Muscle of arm (tissue), 14 donors: ENCODE measurements at places on chromosomes 7 and 10. TPM values are rescaled to one million over a fixed set of nuclear protein-coding genes. Genes with fewer than 3 reads are reported as not detected.

DNA sequence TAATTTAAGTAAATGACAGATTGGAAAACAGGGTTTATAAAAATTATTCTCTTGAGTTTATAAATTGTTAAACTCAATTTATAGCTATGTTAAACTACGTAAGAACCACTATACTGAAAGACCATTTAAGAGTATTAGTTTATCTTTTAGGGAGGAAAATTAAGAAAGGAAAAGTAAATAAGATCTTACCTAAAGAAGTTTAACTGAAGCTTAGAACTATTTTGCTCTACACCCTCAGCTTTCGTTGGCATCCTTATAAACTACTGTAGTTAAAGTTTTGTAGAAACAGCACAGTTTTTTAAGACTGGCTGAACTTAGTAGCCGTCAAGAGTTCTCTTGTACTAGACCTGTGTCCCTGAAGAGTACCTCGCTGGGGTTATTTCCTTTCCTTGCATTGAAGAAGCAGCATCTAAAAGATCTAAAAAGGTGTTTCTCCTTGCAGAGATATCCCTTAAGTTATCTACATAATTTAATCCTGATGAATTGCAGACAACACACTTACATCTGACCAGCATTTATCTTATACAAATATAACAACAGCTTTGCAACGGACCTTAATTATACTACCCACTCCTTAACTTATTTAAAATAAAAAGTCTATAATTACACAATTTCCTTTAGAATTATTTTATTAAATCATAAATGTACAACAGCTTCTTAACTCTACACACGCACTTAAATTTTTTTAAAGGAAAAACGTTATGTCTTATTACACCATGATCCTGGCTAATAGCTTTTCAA, 9.1 kb downstream of the HNRNPA2B1 start:
- DNase-seq: no peak

DNA sequence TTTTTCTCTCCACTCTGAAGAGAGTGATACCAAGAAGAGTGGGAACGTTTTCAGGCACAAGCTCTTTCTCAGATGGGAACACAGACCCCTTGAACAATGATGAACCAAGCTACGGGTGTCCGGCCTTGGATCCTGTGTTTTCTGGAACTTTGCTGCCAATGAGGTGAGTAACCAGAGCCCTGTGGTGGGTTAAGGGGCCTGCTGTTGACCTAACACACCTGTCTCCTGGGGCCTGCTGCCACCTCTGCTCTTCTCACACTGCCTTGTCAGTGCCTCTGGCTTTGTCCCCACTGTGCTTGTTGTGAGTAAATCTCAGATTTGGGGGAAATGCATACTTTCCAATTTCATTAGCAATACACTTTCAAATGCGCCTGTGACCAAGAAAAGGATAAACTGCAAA, 1.4 kb upstream of the PKD1L1 start:
- DNase-seq: no peak

- peak; percentile 90 for DNase-seq
Measured at GRCh38 chr7:5704534-5704922, 76.9 kb downstream of the RNF216 start.

GRCh38 chr10:53403688-53404087, 631.1 kb upstream of the MBL2 start:
- peak; percentile 25 for DNase-seq

DNA sequence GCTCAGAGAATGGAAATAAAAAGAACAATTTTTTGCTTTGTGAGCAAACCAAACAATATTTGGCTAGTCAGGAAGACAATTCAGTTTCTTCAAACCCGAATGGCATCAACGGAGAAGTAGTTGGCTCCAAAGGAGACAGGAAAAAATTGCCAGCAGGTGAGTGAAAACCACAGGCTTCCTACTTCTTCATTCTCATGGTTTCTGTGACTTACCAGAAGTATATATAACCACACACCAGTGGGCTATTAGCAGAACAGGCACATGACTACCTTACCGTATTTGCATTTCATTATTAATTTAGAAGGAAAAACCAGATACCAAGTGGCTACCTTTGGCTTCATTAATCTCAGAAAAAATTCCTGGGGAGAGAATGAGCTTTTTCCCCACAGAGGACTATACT, 8.8 kb downstream of the TDRD1 start:
- no peak for DNase-seq

DNA sequence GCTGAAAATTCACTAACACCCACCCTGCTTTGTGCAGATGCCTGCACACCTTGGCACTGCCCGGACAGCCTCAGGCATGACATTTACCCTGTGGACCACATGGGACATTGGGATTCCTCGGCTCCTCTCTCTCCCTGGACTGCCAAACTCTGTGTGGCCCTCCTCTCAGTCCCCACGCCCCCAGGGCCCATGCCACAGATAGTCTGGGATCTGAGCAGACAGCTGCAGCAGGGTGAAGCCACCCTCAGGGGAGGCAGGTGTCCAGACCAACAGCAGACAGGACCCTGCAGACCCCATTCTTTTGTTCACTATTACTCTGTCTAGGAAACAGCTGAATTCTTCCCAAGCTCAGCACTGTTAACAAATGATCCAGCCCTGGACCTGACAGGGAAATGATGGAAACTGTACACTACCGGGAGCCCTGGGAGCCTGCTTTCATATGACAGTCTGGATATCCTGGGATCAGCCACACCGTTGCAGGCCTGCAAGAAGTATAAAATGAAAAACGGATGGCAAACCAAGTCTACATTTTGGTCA, 83.4 kb downstream of the VOPP1 start:
- no peak for DNase-seq

DNA sequence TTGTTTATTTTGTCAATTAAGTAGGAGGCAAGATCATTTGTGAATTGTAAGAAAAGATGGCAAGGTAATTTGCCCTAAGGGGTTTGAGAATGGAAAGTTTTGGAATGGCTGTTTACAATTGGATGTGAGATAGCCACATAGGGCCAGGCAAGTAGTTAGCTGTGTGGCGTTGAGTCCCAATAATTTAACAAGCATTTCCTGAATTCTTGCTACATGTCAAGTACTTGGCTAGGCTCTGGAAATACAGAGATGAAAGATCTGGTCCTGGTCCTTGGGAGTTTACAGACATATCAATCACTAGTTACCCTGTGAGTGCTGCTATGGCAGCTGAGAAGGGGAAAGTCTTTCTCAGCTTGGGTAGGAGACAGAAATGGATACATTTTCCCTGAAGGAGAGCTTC, 401.6 kb downstream of the SUGCT start:
- DNase-seq: no peak

- no peak for DNase-seq
Measured at GRCh38 chr10:97851341-97852001, 1.8 kb downstream of the GOLGA7B start.

- DNase-seq: no peak
Measured at GRCh38 chr10:132632091-132632561, 94.5 kb downstream of the INPP5A start.

DNA sequence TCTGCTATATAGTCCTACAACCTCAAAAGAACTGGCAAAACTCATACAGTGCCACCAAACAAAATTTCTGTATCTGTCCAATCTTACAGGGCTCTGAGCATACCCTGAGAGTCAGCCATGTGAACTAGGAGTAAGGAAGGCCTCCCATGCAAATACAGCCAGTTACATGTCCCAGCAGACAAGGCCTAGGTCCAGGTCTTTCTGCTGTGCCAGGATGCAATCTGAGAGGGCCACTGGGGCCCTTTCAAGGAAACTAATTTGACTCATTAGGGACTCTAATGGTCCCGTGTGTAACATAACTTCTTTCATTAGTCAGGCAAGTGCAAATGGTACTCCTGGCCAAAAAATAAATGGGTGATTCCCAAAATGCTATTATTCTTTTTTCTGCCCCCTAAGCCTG, 17.9 kb upstream of the HIBADH start:
- no peak for DNase-seq

DNA sequence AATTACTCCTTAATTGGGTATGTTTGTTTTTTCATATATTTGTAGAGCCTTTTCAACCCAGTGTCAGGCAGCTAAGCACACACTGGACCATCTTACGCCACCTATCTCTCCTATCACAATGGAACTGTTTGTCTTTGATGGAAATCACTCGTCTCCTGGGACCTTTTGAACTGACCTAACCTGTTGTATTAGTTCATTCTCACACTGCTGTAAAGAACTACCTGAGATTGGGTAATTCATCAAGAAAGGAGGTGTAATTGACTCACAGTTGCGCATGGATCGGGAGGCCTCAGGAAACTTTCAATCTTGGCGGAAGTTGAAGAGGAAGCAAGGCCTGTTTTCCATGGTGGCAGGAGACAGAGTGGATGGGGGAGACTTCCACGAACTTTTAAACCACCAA, 182.0 kb downstream of the TCERG1L start:
- no peak for DNase-seq

DNA sequence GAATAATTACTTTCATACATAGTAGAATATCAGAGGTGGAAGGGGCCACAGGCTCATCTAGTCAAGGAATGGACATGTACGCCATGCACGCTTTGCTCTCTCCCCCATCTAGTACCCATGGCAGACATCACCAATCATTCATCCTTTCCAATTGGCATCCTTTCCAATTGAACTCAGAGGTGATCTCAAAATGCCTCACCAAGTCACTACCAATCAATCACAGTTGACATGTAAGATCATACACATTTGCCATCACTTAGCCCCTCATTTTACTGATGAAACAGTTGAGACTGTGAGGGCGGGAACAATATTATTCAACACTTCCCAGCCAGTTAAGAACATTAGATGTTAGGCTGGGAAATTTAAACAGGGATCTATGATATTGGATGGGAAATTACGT, 308.4 kb downstream of the FGFR2 start:
- DNase-seq: no peak

- DNase-seq: no peak
Measured at GRCh38 chr7:139041378-139042085, 5.7 kb upstream of the ZC3HAV1L start.

DNA sequence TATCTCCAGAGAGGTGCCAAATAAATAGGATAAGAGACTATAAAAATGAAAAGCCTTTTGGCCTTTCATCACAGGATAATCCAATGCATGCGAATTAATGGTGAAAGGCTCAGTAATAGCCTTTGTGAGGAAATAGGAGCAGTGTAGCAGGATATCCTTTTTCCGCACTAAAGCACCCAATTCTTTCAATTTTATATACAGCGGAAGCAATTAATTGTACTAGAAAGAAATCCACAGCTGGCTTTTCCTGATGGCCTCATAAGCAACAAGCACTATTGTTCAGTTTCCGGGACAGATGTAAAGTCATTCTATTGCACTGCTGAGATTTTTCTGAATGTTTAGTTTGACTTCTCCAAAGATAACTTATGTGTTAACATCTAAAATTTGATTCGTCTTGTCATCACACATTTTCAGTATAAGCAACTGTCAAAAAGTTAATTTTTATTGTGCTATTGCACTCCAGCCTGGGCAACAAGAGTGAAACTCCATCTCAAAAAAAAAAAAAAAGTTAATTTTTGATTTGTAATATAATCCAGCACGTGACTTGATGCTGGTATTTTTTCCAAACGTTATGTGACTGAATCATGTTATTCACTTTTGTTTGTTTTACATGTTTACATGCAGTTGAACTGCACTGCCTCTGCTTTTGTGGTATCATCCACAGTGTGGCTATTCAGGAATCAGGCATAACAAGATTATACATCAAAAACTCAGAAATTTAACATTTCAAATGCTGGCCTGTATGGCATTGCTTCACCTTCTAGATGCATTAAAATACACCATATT, 8.4 kb upstream of the BMPR1A start:
- no peak for DNase-seq

GRCh38 chr7:78588393-78588792, 789.8 kb downstream of the PHTF2 start:
- DNase-seq: no peak

GRCh38 chr10:29007748-29008610, 280.9 kb upstream of the LYZL1 start:
- DNase-seq: no peak

DNA sequence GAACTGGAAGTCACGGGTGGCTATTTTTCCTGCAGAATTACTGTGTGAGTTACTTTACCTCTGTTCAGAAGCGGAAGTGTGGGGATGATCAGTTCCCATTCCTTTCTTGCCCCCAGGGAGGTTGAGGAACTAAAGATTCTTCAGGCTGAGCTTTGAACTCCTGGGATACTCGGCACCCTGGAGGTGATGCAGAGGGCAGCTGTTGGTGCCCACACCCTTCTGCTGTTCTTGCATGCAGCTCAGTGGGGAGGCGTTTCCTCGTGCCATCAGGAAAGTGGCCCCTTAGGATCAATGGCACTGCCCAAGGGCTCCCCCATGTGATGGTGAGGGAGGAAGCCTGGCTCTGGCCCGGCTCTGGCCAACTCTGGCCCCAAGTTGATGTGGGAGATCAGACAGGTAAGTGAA, 44.7 kb upstream of the MXI1 start:
- DNase-seq: no peak

DNA sequence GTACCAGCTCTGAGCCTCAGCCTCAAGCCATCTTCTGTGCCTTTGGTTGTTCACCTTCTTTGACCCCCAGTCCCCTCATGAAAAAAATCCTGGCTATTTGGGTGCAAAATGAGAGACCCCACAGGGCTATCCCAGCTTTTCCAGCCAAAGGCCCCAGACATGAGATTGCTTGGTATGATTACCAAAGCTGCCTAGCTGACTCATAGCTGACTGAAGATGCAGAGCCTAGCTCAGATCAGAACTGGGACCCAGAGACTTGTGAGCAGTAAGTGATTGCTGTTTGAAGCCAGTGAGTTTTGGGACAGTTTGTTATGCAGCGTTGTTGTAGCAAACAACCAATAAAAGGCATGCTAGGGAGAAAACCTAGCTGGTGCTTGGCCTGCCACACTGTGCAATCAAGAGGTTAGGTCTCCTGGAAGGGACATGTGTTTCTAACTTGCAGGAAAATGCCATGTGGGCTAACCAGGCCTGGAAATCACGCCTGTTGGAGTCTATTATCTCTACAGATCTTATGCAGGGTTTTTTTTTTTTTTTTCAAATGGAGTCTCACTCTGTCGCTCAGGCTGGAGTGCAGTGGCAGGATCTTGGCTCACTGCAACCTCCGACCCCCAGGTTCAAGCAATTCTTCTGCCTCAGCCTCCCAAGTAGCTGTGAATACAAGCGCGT, 48.0 kb upstream of the DAGLB start:
- no peak for DNase-seq

DNA sequence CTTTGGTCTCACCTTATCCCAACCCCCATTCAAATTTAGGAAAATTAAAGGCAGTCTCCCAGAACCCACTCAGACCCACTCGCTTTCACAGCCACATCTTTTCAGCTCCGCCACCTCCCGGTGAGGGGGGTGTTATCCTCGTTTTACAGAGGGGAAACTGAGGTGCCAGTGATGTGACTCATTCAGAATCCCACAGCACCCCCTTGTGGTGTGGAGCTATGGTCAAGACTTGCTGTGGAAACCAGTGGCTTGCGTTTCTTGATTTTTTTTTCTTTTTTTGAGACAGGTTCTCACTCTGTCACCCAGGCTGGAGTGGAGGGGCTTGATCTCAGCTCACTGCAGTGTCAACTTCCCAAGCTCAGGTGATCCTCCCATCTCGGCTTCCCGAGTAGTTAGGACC, 27.6 kb downstream of the SLC35G1 start:
- DNase-seq: no peak

- DNase-seq: no peak
Measured at GRCh38 chr7:39613577-39613976, 9.8 kb upstream of the RALA start.

The ABCB1 gene
- polyA plus RNA-seq: 0.88 TPM

The CDK14 gene
- 21.9 TPM for polyA plus RNA-seq

The GBX1 gene
- polyA plus RNA-seq: 2.1 TPM

The EPDR1 gene
- 95.9 TPM for polyA plus RNA-seq

The CPN1 gene
- polyA plus RNA-seq: not detected

The IKZF1 gene
- polyA plus RNA-seq: 1.00 TPM

The RADIL gene
- 2.3 TPM for polyA plus RNA-seq

The OIT3 gene
- 6.1 TPM for polyA plus RNA-seq

The MINPP1 gene
- 16.9 TPM for polyA plus RNA-seq
